Psoas muscle (tissue), 8 donors: ENCODE measurements at places on chromosomes 12 and 14. TPM values are rescaled to one million over a fixed set of nuclear protein-coding genes. Genes with fewer than 3 reads are reported as not detected.

- DNase-seq: no peak
- H3K27ac ChIP-seq: no peak overlapping the region
- H3K27me3 ChIP-seq: no peaks in the 10 kb centered on the region
- H3K36me3 ChIP-seq: no peaks in the 10 kb centered on the region
- no peaks in the 10 kb centered on the region for H3K4me1 ChIP-seq
Observed at GRCh38 chr14:35433826-35434225, 29.3 kb upstream of the NFKBIA start.

The CTSG gene
- total RNA-seq: 0.82 TPM

DNA sequence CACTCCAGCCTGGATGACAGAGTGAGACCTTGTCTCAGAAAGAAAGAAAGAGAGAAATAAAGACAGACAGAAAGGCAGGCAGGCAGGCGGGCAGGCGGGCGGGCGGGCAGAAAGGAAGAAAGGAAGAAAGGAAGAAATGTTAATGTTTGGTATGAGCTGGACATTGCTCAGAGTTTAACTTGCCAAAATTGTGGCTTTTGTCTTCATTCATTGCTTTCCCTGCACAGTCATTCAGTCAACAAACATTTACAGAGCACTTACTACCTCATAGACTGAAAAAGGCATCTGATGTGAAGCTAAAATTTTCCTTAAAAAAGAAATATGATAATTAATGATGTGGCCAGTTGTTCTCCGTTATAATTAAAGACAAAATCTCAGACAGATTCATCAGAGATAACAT lies 247.1 kb downstream of the SPTSSA start:
- no peak for DNase-seq
- H3K27ac ChIP-seq: no peak overlapping the region
- no peaks in the 10 kb centered on the region for H3K27me3 ChIP-seq
- H3K4me1 ChIP-seq: no peaks in the 10 kb centered on the region

DNA sequence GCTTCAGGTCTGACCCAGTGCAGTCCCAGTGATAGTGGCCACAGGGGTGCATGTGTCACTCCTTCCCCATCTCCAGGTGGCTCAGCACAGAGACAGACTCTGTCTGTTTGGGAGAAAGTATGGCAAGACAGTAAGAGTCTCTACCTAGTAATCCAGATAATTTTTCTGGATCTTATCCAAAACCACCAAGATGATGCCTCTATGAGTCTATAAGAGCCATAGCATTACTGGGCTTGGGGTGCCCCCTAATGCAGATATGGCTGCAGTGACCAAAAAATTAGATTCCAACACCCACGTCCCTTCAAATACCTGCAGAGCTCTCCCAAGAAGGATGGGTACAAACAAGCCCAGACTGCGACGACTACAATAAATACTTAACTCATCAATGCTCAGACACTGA lies 123.8 kb downstream of the GRIP1 start:
- H3K27me3 ChIP-seq: no peaks in the 10 kb centered on the region
- DNase-seq: no peak
- H3K36me3 ChIP-seq: no peaks in the 10 kb centered on the region
- no peaks in the 10 kb centered on the region for H3K4me1 ChIP-seq

DNA sequence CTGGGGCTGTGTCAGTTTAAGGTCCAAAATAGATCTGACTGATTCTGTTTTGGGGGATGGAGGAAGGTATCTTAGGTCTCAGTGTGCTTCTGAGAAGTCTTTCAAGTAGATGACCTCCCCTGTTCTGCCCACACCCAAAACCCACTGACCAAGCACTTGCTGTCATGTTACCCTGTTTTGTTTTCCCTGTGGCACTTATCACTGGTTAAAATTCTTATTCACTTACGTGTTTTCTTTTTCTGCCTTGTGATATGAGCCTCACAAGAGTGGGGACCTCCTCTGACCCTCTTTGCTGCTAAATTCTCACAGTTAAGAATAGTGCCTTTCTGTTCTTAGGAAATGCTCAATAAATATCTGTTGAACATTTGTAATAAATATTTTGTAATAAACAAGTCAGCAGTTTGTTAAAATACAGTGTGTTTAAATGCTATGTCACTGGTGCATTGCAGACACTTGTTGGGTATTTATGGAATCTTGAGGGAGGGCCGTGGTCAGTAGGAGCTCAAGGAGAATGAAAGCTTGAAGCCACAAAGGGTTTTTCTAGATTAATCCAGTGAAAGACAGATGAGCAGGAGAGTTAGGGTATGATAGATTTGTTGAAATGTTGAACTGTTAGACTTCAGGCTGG lies 20.9 kb downstream of the PLEKHA5 start:
- H3K36me3 ChIP-seq: no peaks in the 10 kb centered on the region
- no peaks in the 10 kb centered on the region for H3K27me3 ChIP-seq
- DNase-seq: no peak
- no peaks in the 10 kb centered on the region for H3K4me1 ChIP-seq
- H3K4me3 ChIP-seq: no peak overlapping the region

DNA sequence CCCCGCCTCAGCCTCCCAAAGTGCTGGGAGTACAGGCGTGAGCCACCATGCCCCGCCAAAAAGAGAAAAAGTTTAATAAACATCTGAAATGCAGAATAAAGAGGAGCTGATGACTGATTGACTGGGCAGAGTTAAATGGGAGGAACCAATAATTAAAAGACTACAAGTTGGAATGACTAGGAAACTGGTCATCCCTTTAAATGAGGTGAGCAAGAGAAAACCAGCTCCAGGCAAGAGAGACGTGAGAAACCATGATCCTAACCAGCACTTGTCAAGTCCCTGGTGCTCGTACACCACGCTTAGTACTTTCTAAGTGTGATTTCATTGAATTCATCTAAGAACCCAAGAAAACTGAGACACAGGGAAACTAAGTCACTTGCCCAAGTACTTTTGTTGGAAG lies 47.9 kb downstream of the MAP1LC3B2 start:
- no peak overlapping the region for H3K27ac ChIP-seq
- DNase-seq: no peak
- H3K36me3 ChIP-seq: no peaks in the 10 kb centered on the region
- H3K27me3 ChIP-seq: no peaks in the 10 kb centered on the region
- no peaks in the 10 kb centered on the region for H3K4me1 ChIP-seq
